ENCODE measurements at places on chromosomes 16 and 17. TPM values are rescaled to one million over a fixed set of nuclear protein-coding genes. Genes with fewer than 3 reads are reported as not detected.

DNA sequence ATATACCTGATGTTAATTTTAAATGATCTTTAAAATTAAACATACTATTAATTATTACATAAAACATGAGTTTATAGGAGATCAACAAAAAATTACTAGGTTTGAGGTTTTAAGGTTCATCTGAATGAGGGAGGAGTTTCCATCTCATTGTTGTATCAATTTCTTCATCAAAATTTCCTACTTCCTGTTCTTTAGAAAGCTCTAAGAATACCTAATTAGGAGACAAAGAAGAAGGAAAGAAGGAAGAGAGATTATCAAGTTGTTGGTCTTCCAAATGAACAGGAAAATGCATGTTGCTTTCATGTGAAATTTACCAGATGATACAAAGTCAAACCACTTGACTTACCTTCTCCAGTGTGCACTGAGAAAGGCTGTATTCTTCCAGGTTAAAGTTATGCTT lies 18.1 kb upstream of the ABCA9 start:
- no peaks in the 10 kb centered on the region for H3K27me3 ChIP-seq
- DNase-seq: no peak
- H3K4me3 ChIP-seq: no peak overlapping the region
- no peak overlapping the region for H3K27ac ChIP-seq
- no peaks in the 10 kb centered on the region for H3K36me3 ChIP-seq

GRCh38 chr17:56177361-56177760 lies 24.1 kb downstream of the ANKFN1 start:
- DNase-seq: no peak
- no peaks in the 10 kb centered on the region for H3K27me3 ChIP-seq
- H3K36me3 ChIP-seq: no peaks in the 10 kb centered on the region
- no peak overlapping the region for H3K4me3 ChIP-seq

DNA sequence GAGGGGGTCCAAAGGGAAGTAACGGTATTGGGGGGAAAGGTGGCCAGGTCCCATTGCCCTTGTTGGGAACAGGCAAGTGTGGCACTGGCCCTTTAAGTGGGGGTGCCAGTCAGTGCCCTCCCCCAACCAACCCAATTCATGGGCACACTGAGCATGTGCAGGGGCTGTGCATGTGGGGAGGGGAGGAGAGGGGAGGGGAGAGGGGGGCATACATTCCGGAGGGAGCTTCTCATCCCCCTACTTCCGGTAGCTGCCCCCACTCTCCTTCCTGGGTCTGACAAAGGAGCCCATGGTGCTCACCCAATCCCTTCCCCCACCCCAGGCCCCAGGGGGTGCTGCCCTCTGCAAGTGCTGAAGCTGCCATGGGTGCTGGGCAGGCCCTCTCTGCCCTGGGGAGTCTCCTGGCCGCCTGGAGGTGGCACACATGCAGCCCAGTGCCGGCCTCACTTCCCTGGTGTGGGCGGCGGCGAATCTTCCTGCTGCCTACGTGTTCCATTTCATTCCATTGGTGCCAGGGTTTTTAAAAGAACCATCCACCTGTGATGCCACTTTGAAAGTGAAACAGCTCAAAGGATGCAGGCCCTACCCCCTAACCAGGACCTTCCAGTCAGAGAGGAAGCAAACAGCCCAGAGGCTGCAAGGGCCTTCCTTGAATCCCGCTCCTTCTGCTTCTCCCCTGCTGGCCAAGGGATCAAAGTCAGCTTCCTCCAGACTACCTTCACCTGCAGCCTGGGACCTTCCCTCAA lies 11.0 kb downstream of the HEXIM2 start:
- H3K36me3 ChIP-seq: no peaks in the 10 kb centered on the region
- H3K4me1 ChIP-seq: no peaks in the 10 kb centered on the region
- H3K27me3 ChIP-seq: no peaks in the 10 kb centered on the region

- no peaks in the 10 kb centered on the region for H3K27me3 ChIP-seq
- H3K27ac ChIP-seq: no peak overlapping the region
- H3K4me3 ChIP-seq: no peak overlapping the region
- no peaks in the 10 kb centered on the region for H3K36me3 ChIP-seq
- H3K4me1 ChIP-seq: no peaks in the 10 kb centered on the region
Observed at GRCh38 chr16:49378238-49378637, 4.6 kb downstream of the C16orf78 start.

GRCh38 chr17:78390241-78391050 lies 12.0 kb downstream of the PGS1 start:
- no peaks in the 10 kb centered on the region for H3K36me3 ChIP-seq
- H3K27me3 ChIP-seq: no peaks in the 10 kb centered on the region
- H3K4me1 ChIP-seq: peaks cover 3% of the 10 kb centered on the region
- no peak overlapping the region for H3K4me3 ChIP-seq
- no peak overlapping the region for H3K27ac ChIP-seq
- no peak for DNase-seq

GRCh38 chr17:26809033-26809432 lies 484.9 kb upstream of the WSB1 start:
- no peaks in the 10 kb centered on the region for H3K4me1 ChIP-seq
- H3K4me3 ChIP-seq: no peak overlapping the region
- H3K36me3 ChIP-seq: no peaks in the 10 kb centered on the region
- H3K27me3 ChIP-seq: no peaks in the 10 kb centered on the region
- DNase-seq: no peak

DNA sequence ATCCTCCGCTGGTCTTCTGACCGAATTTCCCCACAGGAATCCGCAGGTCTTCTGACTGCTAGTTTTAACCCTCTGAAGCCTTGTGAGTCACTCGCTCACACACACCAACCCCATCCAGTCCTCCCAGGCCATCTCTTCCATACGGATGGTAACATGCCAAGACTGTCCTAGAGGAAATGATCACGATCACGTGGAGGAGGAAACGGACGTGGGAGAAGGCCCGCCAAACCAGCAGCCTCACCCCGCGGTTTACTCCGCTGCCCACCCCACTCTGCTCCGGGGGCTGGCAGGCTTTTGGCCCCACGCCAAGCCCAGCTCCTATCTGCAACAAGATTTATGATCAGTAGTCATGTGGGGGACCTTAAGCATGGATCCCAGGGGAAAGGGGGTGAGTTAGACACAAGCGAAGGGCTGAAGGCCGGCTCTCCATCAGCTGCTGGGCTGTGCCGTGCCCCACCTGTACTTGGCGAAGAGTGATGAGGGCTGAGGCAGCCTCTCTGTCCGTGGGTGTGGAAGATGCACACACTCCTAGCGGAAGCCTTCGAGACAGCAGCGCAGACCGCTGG lies 1.5 kb upstream of the FAAP100 start:
- H3K27ac ChIP-seq: no peak overlapping the region
- H3K36me3 ChIP-seq: no peaks in the 10 kb centered on the region
- DNase-seq: no peak
- H3K4me3 ChIP-seq: peak overlapping the region; percentile 66

GRCh38 chr16:20624882-20625807 lies 49.0 kb upstream of the ACSM2B start:
- H3K27me3 ChIP-seq: no peaks in the 10 kb centered on the region
- H3K4me3 ChIP-seq: no peak overlapping the region
- H3K36me3 ChIP-seq: no peaks in the 10 kb centered on the region
- DNase-seq: no peak

DNA sequence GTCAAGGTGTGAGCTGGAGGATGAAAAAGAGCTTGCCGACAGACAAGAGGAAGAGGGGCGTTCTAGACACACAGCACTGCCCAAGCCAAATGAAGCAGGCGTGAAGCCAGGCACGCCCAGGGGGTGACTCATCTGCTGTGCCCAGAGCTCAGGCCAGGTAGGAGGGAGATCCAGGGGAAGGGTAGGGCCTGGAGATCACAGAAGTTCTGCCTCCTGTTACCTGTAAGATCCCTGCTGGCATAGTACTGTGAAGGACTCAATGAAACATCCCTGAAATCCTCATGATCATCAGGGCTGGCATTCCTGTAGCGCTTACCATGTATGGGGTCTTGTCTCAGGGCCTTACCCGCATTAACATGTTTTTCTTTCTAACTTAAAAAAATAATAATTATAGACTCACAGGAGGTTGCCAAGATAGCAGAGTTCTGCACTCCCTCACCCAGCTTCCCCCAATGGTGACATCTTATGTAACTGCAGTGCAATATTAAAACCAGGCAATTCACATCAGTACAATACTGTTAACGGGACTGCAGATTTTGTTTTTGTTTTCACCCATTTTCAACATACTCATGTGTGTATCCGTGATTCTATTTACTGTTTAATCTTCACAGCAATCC lies 158.6 kb downstream of the XYLT1 start:
- no peak overlapping the region for H3K4me3 ChIP-seq
- DNase-seq: no peak
- no peaks in the 10 kb centered on the region for H3K4me1 ChIP-seq
- H3K27me3 ChIP-seq: no peaks in the 10 kb centered on the region

DNA sequence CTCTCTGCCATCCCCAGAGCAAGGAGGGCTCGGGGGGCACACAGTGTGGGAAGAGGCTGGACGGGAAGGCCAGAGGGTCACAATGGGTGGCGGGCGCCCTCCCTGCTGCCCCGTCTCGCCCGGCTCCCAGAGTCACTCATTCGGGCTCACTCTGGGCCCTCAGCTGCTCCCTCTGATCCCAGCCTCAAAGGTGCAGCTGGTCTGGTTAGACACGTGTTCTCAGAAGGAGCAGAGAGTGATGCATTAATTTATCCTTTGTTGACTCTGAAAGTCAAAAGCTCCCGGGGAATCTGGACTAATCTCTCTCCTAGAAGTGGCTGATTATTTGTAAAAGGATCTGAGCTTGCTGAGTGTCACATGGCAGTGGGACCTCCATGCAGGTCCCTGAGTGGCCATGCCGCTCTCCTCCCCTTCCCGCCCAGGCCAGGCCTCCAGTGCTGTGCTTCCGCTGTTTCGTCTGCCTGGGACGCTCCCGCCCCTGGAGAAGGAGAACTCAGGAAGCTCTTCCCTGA lies 87.5 kb downstream of the SEC14L1 start:
- H3K4me3 ChIP-seq: no peak overlapping the region
- H3K27ac ChIP-seq: no peak overlapping the region

DNA sequence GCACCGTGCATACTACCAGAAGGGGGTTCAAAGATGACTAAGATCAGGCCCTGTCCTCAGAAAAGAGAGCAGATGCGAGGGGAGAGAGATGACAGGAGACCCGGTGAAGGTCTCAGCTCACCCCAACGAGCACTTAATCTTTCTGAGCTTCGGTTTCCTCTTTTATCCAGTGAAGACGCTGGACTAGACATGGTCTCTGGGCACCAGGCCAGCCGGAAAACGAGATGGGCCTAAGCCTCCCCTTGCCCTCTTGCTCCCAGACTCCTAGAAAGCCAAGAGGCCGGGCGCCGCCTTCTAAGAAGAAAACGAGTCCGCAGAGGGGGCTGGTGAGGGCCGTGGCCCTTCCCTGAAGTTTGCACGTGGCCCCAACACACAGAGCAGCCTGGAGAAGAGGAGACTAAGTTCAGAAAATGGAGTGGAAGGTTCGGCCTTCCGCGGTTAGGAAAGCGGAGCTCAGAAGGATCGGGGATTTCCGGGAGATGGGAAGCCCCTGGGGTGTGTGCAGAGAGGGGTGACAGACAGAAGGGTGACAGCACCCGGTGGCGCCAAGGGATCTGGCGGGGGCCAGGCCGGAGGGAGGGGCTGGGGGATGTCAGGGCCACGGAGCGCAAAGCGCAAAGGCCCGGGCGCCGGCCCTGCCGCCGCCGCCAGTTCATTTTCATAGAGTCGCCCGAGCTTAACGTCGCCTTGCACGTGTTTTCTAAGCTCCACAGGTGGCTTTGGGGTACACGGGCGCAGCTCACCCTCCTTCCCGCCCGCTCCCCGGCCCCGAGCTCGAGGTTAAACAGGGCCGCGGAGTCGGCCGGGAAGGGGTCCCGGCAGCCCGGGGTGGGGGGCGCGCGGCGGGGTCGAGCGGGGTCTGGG lies 42.1 kb upstream of the BHLHA9 start:
- H3K27me3 ChIP-seq: no peaks in the 10 kb centered on the region
- no peak overlapping the region for H3K4me3 ChIP-seq
- H3K36me3 ChIP-seq: no peaks in the 10 kb centered on the region

DNA sequence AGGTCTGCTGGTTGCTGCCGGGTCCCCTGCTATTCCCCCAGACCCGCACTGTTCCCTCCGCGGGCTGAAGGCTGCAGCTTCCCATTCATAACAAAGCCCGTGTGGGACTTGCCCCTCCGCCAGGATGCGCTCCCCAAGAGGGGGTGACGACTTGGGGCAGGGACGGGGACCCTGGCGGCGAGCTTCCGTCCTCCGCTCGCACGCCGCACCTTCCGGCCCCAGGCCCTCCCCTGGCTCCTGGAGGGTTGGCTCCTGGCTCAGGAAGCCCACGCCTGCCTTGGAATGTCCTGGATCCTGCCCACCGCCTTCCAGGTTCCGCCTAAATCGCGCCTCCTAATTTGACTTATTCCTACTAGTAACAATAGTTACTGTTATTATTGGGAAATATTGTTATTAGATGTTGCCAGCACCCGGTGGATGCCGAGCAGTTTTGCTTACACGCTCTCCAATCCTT lies 1.1 kb upstream of the TFAP4 start:
- no peaks in the 10 kb centered on the region for H3K36me3 ChIP-seq
- H3K4me3 ChIP-seq: peak overlapping the region; percentile 52
- no peaks in the 10 kb centered on the region for H3K27me3 ChIP-seq
- peak overlapping the region; percentile 60 for H3K27ac ChIP-seq
- no peaks in the 10 kb centered on the region for H3K4me1 ChIP-seq
- DNase-seq: peak; percentile 80

- peaks cover 14% of the 10 kb centered on the region for H3K36me3 ChIP-seq
- DNase-seq: no peak
- H3K4me3 ChIP-seq: no peak overlapping the region
- H3K27me3 ChIP-seq: no peaks in the 10 kb centered on the region
- H3K4me1 ChIP-seq: no peaks in the 10 kb centered on the region
- H3K27ac ChIP-seq: no peak overlapping the region
Observed at GRCh38 chr16:58533751-58534470, 18.6 kb downstream of the SETD6 start.

GRCh38 chr17:39772415-39772814 lies 34.7 kb downstream of the GRB7 start:
- H3K36me3 ChIP-seq: no peaks in the 10 kb centered on the region
- no peak for DNase-seq
- no peak overlapping the region for H3K27ac ChIP-seq

DNA sequence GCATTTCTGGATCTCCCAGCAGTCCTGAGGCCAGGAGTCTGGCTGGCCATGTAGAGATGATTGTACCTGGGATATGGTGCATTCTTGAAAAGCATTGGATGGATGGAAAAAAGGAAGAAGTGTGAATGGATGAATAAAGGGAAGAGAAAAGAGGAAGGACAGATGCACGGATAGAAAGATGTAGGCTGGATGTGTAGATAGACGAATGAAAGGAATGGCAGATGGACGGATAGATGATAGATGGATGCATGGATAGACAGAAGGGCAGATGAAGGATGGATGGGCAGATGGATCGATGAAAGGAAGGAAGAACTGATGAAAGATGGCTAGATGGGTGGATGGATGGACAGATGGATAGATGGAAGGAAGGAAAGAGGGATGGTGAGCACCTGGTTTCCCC lies 210.9 kb downstream of the MSI2 start:
- no peak overlapping the region for H3K4me3 ChIP-seq
- no peak for DNase-seq
- no peak overlapping the region for H3K27ac ChIP-seq

The ESRP2 gene
- 0.36 TPM for total RNA-seq

The PHOSPHO1 gene
- 2.0 TPM for total RNA-seq

The KRT40 gene
- total RNA-seq: not detected

The NPIPA3 gene
- total RNA-seq: 5.4 TPM

The CD300E gene
- total RNA-seq: 2.8 TPM

The PRRT2 gene
- total RNA-seq: 30.6 TPM

Measured in aorta (tissue), 5 donors.